ENCODE measurements at places on chromosomes 5 and 9. TPM values are rescaled to one million over a fixed set of nuclear protein-coding genes. Genes with fewer than 3 reads are reported as not detected.

ADRA1B gene
- total RNA-seq, result 5.8 TPM

NUTM2G gene
- not detected for total RNA-seq

CCDC187 gene
- total RNA-seq, result not detected

SHLD3 gene
- total RNA-seq, result 6.2 TPM

NR4A3 gene
- 7.2 TPM for total RNA-seq

C5orf58 gene
- 4.6 TPM for total RNA-seq

DBH gene
- not detected for total RNA-seq

ORM2 gene
- not detected for total RNA-seq

BTNL3 gene
- total RNA-seq, result not detected

ABLIM3 gene
- 5.2 TPM for total RNA-seq

ANKRD20A1 gene
- not detected for total RNA-seq

ACER2 gene
- total RNA-seq, result 2.3 TPM

TTLL11 gene
- total RNA-seq, result 5.5 TPM

TAF11L5 gene
- not detected for total RNA-seq

SLU7 gene
- 46.1 TPM for total RNA-seq

KCNIP1 gene
- not detected for total RNA-seq

SERINC5 gene
- total RNA-seq, result 128 TPM

PCDHA12 gene
- total RNA-seq, result not detected

UNC13B gene
- 28.4 TPM for total RNA-seq

SLC6A3 gene
- total RNA-seq, result not detected

Data from melanocyte of skin (primary cell).